ENCODE measurements at places on chromosomes 2 and 18. TPM values are rescaled to one million over a fixed set of nuclear protein-coding genes. Genes with fewer than 3 reads are reported as not detected.

Gene CCDC85A
- total RNA-seq: 0.18 TPM

Gene STON1
- 15.0 TPM for total RNA-seq

Gene EGR4
- 0.23 TPM for total RNA-seq

DNA sequence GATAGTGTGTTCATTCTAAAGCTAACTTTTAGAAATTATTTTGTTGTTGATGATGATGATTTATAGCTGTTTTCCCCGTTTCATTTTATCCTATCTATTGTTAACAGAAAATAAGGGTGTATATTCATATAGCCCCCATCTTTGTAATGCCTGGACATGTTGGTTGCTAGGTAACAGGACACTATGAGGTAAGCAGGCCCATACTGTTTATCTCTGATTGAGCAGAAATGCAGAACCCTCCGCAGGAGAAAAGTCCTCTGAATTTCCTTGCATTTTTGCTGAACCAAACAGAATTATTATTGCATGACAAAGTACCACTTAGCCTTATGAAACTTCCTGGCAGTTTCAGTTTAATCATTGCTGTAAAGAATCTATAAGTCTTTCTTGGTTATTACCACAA is 339.4 kb downstream of the DCC start:
- H3K4me3 ChIP-seq: no peak overlapping the region
- H3K27ac ChIP-seq: no peak overlapping the region
- DNase-seq: no peak
- H3K4me1 ChIP-seq: no peaks in the 10 kb centered on the region
- no peaks in the 10 kb centered on the region for H3K36me3 ChIP-seq

DNA sequence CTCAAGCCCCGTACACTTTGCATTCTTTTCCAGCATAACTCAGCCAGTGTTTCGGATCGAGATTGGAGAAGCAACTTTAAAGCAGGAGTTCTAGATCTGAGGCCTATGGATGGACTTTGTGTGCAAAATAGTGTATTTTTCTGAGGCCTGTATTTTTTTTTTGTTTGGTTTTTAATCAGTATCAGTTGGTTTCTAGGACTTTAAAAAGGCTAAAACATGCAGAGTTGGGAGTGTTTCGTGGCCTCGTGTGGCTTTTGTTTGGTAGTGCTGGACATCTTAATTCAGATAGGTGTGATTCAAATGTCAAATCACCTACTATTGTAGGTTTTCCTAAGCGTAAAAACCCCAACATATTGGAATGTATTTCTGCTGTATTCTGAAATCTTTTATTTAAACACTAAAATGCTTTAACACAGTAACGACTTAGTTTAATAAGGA is 282 bp upstream of the PUS10 start:
- H3K27ac ChIP-seq: peak overlapping the region; percentile 1
- peak overlapping the region; percentile 95 for H3K4me3 ChIP-seq
- H3K27me3 ChIP-seq: no peaks in the 10 kb centered on the region
- peaks cover 18% of the 10 kb centered on the region for H3K36me3 ChIP-seq
- H3K4me1 ChIP-seq: no peaks in the 10 kb centered on the region

GRCh38 chr18:43238429-43238828 is 38.9 kb downstream of the SYT4 start:
- no peak overlapping the region for H3K27ac ChIP-seq
- no peaks in the 10 kb centered on the region for H3K27me3 ChIP-seq
- no peak overlapping the region for H3K4me3 ChIP-seq
- no peaks in the 10 kb centered on the region for H3K36me3 ChIP-seq
- no peak for DNase-seq
- H3K4me1 ChIP-seq: peaks cover 5% of the 10 kb centered on the region

- H3K4me1 ChIP-seq: no peaks in the 10 kb centered on the region
- no peak overlapping the region for H3K27ac ChIP-seq
- no peak for DNase-seq
- H3K4me3 ChIP-seq: no peak overlapping the region
- H3K27me3 ChIP-seq: no peaks in the 10 kb centered on the region
Observed at GRCh38 chr2:40303746-40304145, 148.1 kb downstream of the SLC8A1 start.

DNA sequence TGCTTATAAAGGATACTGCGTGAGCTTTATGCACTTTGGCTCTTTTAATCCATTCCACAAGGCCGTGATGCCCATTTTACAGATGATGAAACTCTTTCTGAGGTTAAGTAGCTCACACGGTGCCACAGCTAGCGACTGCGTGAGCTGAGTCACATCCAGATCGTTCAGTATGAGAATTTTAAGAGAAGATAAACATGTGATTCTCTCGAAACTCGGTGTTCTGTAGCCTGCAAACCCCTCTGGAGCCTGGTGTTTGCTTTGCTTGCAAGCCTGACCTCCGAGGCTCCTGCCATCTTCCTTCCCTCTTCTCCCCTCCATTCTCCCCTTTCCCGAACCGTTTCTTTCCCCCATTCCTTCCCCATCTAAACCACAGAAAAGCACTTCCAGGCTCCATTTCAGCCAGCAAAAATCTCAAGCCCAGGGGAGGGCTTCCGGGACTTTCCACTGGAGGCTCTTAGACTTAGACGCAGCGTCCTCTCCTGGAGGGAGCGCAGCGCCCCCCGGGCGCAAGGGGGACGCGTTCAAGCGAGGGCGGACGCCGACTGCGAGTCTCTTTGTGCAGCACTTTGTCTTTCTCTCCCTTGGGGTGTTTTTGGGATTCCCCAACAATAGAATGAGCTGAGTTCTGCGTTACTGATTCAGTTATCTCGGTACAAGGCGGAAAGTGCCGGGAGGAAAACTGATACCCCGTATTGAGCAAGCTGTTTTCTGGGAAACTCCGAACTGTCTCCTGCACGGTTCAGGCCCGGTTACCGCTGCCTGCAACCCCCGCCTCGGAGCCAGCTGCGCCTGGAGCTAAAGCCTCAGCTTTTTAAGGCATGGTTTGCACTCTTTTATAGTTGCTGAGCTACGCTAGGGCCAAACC is 38.0 kb downstream of the CYP1B1 start:
- DNase-seq: peak; percentile 81
- no peaks in the 10 kb centered on the region for H3K4me1 ChIP-seq
- no peaks in the 10 kb centered on the region for H3K27me3 ChIP-seq
- no peaks in the 10 kb centered on the region for H3K36me3 ChIP-seq
- H3K27ac ChIP-seq: no peak overlapping the region

DNA sequence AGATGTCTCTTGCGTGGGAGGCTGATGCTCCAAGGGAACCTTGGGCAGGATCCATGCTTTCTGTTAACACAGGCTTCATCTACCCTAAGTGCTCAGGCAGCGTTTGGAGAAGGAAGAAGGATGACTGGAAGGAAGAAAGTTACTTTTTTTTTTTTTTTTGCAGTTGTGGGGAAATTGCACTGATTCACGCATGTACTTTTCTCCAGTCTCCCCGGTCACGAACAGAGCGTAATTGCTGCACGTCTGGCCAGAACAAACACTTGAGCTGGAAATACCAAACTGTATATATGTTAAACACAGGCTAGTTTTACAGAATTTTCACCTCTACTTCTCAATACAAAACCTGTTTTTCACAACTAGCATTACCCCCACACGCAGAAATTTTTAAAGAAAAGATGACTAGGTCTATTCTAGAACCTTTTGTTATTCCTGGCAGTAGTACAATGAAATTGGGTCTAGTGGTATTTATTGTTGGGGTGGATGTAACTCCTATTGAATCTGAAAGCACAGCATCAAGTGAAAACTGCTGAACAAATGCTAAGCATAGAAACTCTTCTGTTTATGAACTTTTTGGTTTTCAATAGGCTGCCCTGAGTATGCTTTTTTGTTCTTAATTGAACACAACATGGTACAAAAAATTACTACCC is 9.3 kb upstream of the SCYGR5 start:
- no peaks in the 10 kb centered on the region for H3K36me3 ChIP-seq
- no peak overlapping the region for H3K27ac ChIP-seq
- no peaks in the 10 kb centered on the region for H3K27me3 ChIP-seq
- H3K4me1 ChIP-seq: peaks cover 9% of the 10 kb centered on the region

- H3K4me1 ChIP-seq: peaks cover 3% of the 10 kb centered on the region
- H3K27ac ChIP-seq: no peak overlapping the region
- DNase-seq: no peak
- no peaks in the 10 kb centered on the region for H3K36me3 ChIP-seq
Observed at GRCh38 chr2:29066271-29066860, 8.0 kb downstream of the PCARE start.

DNA sequence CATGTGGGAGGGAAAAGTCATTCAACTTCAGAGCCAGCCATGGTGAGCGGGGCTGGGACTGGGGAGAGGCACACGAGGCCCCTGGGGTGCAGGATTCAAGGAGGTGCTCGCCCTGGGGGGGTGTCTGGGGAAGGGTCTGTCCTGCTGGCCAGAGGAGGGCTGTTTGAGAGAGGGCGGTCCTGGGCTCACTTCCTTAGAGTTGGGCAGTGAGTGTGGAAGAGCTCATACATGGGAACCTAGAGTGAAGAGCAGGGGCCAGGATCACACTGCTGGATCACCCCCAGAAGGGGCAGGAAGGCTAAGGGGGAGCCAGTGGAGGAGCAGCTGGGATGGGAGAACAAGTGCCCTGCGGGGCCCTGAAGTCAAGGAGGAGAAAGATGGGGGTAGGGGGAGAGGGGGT is 6.5 kb downstream of the SH3BP4 start:
- no peaks in the 10 kb centered on the region for H3K27me3 ChIP-seq
- no peak overlapping the region for H3K4me3 ChIP-seq
- DNase-seq: peak; percentile 49
- peak overlapping the region; percentile 51 for H3K27ac ChIP-seq
- H3K4me1 ChIP-seq: peaks cover 16% of the 10 kb centered on the region
